Tibial nerve (tissue), 4 donors: ENCODE measurements at places on chromosomes 7 and 10. TPM values are rescaled to one million over a fixed set of nuclear protein-coding genes. Genes with fewer than 3 reads are reported as not detected.

ASIC3 gene
- 6.0 TPM for total RNA-seq

- DNase-seq = peak; percentile 71
Measured at GRCh38 chr10:45008524-45009161, 7.9 kb downstream of the ZNF22 start.

STAG3 gene
- total RNA-seq = 8.2 TPM

GRCh38 chr7:39045231-39045630 is 67.5 kb downstream of the POU6F2 start:
- DNase-seq = no peak

GRCh38 chr7:146875237-146875785 is 758.7 kb downstream of the CNTNAP2 start:
- no peak for DNase-seq

RSU1 gene
- total RNA-seq = 61.6 TPM

VSTM4 gene
- 18.2 TPM for total RNA-seq

DNA sequence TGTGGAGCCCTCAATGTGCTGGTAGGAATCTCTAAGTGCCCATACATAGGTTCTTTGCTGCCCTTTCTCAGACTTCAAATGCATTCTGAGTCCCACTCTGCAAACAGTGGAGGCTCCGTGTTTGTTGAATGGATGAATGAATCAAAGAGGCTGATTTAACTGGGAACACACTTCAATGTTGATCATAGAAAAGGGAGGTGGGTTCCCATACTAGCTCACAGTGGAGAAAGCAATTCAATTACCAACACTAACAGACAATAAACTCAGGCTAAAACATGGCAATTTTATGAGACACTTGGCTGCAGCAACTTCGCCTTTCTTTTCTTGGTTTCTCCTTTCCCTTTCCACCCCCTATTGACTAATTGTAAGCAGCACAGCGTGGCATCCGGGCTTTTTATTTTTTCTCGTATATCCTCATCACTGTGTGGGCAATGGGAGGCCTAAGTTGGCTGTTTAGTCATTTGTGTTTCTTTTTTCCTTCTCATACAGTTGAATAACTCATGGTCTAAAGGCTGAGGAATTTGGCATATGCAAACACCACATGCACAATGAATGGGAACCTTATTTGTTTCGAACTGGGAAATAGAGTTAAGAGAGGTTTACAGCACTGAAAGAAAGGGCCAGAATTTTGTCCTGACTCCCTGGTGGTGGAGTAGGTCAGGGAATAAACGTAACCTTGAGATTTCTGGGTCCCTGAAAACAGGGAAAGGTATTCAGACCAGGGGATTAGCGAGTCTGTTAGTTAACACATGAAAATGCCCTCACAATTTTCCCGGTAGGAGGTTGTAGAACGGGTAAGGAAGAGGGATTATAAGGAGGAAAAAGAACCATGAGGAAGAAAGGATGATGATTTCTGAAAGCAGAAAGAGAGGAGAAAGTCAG is 858.5 kb downstream of the KCNMA1 start:
- no peak for DNase-seq

PSMG3 gene
- 39.0 TPM for total RNA-seq

GRCh38 chr10:114920459-114920858 is 17.5 kb upstream of the TRUB1 start:
- no peak for DNase-seq

- DNase-seq = no peak
Measured at GRCh38 chr10:74027702-74028101, 29.8 kb downstream of the VCL start.

DNA sequence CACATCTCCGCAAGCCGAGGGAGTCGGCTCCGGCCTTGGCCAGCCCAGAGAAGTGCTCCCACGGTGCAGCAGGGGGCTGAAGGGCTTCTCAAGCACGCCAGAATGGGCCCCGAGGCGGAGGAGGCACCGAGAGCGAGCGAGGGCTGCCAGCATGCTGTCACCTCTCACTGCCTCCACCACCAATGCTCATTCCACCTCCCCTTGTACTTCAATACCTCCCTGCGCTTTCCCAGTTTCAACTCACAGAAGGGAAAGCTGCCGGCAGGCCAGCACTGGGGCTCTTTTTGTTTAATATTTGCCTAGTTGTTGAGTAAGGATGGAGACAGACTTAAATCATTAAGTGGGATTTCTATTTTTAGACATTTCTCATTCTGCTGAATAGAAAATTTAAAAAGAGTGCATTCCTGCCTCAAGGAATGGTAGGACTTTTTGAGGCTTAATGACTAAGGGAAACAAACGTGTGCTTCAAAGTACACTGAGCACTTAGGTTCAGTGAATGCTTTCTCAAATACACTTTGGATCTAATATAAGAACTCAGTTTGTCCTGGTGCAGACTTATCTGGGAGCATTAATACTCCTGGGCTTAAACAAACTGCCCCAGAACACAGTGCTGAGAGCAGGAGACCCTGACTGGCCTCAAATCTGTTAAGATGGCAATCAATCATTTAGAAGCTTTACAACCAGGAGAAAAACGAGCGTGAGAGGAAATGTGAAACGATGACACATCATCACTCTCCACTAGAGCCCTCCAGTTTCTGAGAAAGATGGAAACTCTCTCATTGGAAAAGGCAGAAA is 131.2 kb downstream of the RALA start:
- no peak for DNase-seq

DPP6 gene
- total RNA-seq = 1.6 TPM

AGR2 gene
- total RNA-seq = not detected

SCIN gene
- under 0.01 TPM for total RNA-seq

CPVL gene
- total RNA-seq = 5.7 TPM

- no peak for DNase-seq
Measured at GRCh38 chr7:20793248-20793647, 6.6 kb upstream of the SP8 start.

CUEDC2 gene
- 113 TPM for total RNA-seq

- DNase-seq = peak; percentile 38
Measured at GRCh38 chr7:116354546-116355423, 144.4 kb downstream of the TES start.

GRCh38 chr10:3825244-3825643 is 40.2 kb upstream of the KLF6 start:
- DNase-seq = peak; percentile 38

- DNase-seq = no peak
Measured at GRCh38 chr10:116831790-116832189, 17.5 kb upstream of the ENO4 start.

HOXA5 gene
- total RNA-seq = 12.0 TPM

- DNase-seq = no peak
Measured at GRCh38 chr10:63885156-63885555, 364.0 kb downstream of the REEP3 start.

ACSM6 gene
- total RNA-seq = not detected

DNA sequence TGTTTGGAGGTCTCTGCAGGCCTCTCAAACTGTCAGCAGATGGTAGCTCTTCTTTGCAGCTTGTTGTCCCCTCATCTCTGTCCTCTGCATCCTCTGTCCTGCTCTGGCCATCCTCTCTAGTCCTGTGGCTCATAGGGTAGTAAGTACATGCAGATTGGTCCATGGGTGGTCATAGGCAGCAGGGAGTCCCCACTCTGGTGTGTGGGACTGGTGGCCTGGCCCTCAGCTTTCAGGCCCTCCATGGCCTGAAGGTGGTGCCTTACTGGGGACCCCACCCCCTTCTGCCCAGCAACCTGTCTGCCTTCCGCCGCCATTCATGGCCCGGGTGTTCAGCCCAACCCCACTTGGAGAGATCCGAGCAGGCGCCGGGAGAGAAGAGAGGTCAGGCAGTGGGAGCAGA is 12.8 kb upstream of the TCTN3 start:
- DNase-seq = no peak

DNA sequence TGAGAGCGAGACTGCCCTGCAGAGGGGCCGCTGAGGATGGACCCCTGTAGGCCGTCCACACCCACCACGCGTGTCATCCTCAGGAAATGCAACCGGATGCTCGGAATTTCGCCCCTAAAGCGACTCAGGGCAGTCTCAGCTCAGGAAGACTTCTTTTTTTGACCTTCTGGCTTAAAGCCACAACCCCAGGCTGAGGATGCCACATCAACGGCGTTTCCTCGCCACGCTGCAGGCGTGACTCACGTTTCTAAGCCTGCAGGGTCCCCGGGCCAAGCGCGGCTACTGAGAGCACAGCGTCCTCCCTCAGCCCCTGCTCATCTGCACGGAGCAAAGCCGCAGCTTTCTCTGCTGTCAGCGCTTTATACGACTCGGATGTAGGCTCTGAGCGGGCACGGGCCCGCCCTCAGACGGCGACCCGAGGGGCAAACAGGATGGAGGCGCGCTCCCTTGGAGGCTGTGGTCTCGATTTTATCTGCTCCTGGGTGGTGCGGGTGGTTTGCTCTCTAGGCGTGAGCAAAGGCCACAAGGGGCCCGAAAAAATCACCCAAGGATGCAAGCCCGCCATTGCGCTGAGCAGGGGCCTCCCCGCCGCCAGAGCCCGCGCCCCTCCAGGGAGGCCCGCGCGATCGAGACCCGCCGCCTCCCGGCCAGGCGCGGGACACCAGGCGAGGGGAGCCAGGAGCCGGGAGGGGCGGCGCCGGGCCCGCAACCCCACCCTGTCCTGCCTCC is 726 bp upstream of the INSIG1 start:
- DNase-seq = no peak

TRIM50 gene
- 0.84 TPM for total RNA-seq

ARHGEF5 gene
- 13.2 TPM for total RNA-seq

DNA sequence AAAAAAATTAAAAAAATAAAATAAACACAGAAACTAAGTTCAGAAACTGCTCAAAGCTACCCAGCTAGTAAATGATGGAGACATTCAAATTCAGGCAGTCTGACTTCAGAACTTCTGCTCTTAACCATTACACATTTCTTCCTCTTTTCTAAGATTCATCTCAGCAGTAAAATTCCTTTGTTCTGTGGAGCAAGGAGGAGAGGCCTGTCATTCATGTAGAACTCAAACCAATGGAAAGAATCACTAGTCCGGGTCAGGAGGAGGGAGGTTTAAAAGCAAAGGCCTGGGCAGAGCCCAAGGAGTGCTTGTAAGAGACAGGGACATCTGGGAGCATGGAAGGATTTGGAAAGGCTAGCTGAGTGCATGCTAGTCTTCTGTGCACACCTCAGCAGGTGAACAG is 37.9 kb upstream of the DNAJB12 start:
- DNase-seq = no peak

MRLN gene
- not detected for total RNA-seq

DNA sequence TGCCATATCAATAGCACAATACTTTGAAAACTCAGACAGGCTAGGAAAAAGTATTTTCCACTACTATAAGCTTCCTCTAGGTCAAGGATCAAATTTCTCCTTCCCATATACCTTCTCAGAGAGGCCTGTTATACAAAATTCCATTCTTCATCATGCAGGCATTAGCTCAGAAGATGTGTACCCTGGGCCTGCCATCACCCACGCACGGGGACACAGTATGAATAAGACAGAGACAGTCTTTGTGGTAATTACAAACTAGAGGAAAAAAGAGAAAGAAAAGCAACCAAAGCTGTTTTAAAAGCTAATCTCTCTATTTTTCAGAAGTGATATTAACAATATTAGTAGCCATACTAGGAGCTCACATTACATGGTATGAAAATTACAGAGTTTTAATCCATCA is 236.8 kb upstream of the AOAH start:
- no peak for DNase-seq

- DNase-seq = peak; percentile 16
Measured at GRCh38 chr10:28302012-28302637, 739 bp downstream of the MPP7 start.

AOAH gene
- total RNA-seq = 7.7 TPM
